NCI-H1417 treated with DMSO at 0.1 percent for 48 hours (cell line): ENCODE measurements at places on chromosomes 2 and 18.

GRCh38 chr18:36281936-36282335 is 15.6 kb upstream of the FHOD3 start:
- no peak for DNase-seq

DNA sequence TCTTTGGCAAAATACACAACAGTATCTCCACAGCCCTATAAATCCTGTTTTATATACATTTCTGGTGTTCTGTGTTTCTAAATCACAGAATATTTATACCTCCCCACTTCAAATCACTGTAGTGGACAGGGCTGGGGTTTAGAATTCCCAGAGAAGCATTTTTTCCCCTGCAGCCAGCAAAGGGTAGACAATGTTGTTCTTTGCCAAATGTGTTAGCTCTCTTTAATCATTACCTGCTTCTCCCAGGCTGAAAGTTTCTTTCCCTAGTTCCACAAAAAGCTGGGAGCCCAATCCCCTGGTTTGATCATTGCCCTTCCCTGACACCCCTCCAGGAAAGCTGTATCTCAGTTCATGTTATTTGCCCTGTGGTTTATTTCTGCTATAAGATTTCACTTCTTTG is 520.0 kb upstream of the SPHKAP start:
- no peak for DNase-seq

DNA sequence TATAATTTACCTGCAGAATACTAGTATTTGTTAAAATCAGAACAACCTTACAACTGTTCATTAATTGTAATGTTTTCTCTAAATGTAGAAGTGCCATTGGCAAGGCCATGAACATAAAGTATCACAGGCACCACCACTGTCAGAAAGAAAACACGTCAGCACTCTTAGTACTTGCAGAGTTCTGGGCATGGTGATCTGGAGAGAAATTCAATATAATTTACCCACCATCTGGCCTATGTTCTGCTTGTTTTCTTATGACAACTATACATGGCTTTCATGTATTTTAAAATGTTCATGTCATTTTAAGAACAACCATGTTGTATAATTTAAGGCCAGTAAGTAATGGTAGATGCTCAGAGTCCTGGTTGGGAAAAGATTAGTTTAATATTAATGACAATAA is 114.2 kb upstream of the SULT1C3 start:
- DNase-seq: no peak

DNA sequence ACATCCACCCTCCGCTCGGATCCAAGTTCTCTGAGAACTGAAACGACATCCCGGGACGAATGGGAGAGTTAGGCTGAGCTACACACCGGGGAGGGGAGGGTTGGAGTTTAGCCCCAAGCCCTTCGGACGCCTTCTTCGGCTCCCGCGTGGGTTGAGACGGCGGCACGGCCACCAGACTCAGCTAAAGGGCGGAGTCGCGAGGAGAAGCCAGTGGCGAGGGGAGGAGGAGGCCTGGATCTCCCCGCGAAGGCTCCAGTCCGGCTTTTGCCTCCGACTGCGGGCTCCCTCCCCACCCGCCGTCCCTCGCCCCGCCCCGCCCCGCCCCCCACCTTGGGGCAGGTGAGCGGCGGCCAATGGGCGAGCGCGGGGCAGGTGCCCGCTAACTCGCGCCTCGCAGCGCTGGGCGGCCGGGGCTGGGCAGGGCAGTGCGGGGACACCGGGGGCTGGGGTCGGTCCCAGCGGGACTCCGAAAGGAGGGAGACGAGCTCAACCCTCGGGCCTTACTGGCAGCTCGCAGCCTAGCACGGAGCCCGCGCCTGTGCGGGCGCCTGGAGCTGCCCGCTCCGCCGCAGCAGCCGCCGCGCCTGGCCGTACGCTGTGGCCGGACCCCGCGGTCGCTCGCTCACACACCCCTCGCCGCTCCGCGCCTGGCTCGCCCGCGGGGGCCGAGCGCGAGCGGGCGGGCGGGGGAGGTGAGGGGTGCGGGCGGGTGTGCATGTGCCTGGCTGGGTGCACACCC is at the start of gene EMX1:
TSS of gene EMX1 (plus strand) at position 382 of the 739 bp plus-strand sequence. CDS start at position 716, 334 bp downstream.
- DNase-seq: no peak

DNA sequence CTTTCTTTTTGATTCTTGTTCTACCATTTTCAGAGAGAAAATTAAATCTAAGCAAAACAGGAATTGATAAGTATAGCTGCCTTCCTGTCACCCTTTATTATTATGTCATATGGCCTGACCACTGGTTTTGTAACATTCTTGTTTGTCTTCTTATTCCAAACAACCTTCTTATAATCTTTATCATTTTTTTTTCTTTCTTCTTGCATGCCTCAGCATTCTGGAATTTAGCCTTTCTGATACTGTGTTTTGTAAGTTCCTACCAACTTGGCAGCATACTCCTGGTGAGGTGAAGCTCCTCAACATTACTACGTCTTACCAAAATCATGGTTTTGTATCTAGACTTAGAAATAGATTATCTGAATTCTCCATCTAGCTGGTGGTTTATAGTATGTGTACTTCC is 199.2 kb downstream of the CAMKMT start:
- DNase-seq: no peak

GRCh38 chr18:63207835-63208234 is 111.7 kb downstream of the BCL2 start:
- DNase-seq: peak; percentile 68

DNA sequence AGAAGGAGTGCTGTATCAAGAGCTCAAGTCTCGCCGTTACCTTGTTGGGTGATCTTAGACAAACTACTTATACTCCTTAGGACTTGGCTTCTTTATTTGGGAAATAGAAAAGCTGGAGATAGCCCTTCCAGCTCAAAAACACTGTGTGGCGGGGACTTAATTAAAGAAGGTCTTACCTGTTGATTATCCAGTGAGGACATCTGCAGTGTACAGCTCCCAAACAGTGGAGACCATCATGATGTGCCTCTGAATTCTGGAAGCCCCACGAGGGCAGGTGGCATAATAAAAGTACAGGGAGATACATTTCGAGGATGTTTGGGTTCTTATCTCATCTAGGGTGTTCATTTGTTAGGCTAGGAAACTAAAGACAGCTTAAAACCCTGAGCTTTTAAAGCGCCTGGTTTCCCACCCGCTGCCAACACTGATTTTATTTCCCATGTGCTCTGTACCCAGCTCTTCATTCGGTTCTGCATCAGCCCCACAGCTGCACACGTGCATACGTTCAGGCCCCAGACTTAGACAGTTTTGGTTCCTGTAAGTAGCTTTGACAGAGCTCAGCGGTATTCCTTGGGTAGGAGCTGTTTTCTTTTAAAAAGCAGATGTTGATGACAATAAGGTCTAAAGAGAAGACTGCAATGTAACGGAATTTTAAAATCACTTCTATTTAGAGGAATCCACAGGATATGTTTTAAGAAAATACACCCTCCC is 80.5 kb upstream of the SIX2 start:
- no peak for DNase-seq

GRCh38 chr2:150119819-150120218 is 367.6 kb downstream of the RND3 start:
- no peak for DNase-seq

DNA sequence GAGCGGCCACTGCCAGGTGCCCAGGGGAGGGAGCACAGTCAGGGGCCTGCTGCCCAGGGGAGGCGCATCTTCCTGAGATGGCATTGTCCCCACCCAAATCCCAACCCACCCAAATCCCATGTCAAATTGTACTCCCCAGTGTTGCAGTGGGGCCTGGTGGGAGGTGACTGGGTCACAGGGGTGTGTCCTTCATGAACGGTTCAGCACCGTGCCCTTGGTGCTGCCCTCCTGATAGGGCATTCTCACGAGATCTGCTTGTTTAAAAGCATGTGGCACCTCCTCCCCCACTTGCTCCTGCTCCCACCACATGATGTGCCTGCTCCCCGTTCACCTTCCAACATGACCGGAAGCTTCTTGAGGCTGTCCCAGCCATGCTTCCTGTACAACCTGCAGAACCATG is 27.6 kb downstream of the ANKMY1 start:
- no peak for DNase-seq

- no peak for DNase-seq
Measured at GRCh38 chr18:76844144-76844543, 21.8 kb downstream of the ZNF236 start.

DNA sequence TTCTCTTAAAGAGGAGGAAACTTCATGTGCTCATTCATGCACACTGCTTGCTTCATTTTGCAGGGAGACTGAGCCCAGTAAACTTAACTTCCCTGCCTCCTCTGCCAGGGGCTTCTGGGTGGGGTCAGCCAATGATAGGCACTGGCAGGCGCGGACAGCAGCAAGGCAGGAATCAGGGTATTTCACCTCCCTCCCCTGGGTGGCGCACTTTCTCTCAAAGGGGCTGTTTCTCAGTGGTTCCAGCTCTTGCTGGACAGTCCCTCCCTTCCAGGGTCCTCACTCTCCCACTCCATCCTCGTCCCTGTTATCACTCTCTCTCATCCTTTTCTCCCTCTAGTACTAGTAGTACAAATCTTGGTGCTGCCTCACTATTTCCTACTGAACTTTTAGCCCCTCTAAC is 320.5 kb upstream of the ZNF521 start:
- no peak for DNase-seq

DNA sequence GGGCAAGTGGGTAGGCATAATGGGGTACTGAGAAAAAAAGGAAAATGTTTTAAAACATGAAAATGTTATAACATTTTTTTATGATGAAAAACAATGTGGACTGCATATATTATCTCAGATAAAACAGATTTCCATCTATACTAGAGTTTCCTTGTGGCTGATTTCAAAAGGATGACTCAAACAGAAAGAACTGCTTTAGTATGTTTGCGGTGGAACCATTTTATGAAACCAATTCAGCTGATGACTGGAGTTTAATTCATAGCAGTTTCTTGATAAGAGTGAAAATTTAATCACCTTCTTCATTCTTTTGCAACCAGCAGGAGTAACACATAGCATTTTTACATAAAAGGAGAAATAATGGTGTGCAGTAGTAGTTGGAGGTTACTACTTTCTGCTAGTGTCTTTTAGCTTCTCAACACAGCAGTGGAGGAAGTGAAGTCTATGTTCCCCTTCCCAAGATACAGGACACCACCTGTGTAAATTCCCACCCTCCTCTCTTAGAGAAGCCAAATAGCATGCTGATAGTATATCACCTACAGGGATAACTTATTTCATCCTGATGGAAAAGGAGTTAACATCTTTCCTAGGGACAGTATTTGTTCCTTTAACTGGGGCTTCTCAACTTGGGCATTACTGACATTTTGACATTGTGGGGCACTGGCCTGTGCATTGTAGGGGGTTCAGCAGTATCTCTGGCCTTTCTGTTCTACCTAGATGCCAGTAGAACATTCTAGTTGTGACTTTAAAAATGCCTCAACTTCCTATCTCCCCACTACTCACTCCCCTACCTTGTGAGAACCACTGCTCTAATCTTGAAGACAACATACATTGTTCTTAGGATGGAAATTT is 29.9 kb downstream of the PELI1 start:
- DNase-seq: no peak

GRCh38 chr18:43501099-43501498 is 223.8 kb upstream of the SYT4 start:
- no peak for DNase-seq

DNA sequence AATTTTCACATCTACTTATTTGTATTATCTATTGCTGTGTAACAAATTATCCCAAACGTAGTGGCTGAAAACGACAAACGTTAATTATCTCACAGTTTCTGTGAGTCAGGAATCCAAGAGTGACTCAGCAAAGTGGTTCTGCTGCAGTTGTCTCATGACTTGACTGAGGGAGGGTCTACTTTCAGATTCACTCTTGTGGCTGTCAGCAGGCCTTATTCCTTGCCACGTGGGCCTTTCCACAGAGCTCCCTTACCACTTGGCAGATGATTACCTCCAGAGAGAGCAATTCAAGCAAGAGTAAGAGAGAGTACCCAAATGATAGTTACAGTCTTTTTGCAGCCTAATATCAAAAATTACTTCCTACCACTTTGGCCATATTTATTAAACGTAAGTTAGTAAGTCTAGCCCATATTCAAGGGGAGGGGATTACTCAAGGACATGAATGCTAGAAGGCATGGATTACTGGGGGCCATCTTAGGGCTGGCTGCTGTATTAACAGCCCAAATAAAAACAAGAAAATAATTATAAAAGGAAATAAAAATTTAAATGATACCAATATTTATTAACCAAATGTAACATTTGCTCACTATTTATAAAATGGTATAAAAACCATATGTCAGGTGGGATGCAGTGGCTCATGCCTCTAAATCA is 48.7 kb upstream of the NBEAL1 start:
- DNase-seq: no peak

- DNase-seq: no peak
Measured at GRCh38 chr2:14690926-14691325, 58.4 kb downstream of the LRATD1 start.

DNA sequence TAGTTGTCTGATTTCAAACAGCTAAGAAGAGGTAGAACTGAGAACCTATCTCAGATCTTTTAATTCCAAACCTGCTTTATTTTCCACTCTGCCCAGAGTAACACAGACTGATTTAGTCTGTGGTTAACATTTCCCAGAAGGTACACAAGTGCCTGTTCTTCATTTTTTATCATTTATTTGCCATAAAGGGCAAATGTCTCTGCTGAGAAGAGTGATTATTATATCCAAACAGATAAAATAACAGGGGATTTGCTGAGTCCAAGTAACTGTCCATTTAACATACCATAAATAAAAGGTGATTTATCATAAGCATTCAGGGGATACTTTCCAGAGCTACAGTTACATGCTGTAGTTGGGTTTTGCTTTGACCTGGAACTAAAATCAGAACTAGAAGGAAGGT is 617.7 kb downstream of the MBD2 start:
- DNase-seq: no peak

DNA sequence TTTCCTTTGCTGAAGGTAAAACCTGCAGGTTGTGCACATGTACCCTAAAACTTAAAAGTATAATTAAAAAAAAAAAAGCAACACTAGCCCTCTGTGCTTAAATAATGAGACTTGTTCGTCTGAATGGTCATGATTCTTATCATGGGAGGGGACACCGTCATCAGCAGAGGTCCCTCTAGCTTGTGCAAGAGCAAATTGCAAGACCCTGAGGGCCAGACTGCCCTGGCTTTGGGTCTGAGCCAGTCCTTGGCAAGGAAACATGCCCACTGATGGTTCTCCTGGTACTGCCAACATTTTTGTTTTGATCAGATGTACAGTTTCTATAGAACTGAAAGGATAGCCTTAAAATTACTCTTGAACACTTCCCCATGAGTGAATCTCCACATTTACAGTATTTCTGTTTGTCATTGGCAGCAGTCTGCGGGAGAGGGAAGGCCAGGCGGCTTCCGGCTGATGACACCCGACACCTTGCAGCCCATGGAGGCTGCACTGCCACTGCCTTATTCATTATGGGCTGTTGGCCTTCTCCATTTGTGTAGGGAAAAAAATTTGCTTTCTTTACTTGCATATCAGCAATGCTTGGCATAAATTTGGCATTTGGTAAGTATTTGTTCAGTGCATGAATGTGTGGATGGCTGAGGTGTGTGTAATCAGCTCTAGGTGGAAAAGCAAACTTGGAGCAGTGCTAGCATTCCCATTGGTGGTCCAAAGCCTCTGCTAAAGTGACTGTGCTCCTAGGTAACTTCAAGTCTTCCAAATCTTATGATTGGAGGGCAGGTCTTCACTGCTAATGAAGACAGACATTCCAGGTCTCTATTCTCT is 161.6 kb upstream of the ALKAL2 start:
- DNase-seq: no peak

DNA sequence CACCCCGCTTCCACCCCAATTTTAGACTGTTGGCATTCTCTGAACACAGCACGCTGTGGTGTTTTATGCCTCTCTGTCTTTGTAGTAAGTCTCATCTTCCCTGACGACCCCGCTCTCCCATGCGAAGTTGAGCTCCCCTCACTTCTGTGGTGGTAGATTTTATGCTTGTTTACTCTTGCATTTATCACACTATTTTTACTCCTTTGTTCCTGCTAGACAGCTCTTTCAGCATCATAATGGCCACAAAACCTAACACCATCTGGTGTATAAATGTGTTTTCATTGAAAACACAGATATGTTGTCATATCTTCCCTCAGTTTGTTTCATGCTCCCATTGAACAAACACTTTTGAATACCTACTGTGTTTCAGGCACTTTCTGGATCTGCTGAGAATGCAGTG is 57.1 kb downstream of the PKP4 start:
- no peak for DNase-seq
